ENCODE measurements at places on chromosomes 11 and 22.

- no peak for DNase-seq
Observed at GRCh38 chr11:78825591-78826020, 250.9 kb upstream of the NARS2 start.

DNA sequence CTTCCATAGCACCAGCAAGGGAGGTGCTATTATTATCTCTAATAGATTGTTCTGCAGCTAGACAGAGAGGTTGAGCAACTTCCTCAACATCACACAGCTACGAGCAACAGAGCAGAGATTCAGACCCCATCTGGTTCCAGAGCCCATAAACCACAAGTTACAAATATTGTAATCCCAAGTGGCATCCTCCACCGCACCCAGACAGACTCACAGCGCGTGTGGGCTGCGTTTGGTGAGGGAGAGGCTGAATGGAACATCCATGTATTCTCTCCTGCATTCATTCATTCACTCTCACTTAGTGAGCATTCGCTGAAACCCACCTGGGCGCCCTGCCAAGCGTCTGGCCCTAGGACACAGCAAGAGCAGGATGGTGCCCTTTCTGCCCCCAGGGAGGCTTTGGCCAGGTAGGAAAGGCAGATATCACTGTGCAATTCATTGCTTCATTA is 33.5 kb downstream of the LIF start:
- DNase-seq, result no peak

DNA sequence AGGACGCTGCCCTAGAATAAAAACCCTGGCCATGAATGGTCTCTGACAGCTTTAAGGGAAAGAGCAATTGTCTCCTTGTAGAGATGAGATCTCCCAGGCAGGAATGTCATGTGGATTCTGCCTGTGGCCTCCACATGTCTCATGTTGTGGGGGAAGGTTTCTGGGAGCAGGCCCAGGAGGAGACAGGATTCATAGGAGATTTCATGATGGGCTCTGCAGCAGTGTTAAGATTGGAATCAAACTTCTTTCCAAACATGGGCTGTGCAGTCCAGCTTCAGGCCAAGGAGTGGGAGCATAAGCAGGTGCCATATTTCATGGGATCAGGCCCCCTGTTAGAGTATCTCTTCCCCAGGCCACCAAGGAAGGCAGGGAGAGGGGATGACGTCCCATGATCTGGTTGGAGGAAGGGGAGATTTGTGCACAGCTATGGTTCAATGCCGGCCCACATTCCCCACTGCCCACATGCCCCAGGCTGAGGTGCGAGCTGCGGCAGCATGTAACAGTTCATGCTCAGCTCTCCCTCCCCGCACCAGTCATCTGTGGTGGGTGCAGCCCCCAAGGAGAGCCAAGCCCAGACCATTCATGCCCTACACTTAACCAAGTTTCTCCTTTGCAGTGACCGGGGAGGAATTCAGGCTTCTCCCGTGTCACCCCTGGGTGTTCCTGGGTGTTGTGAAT is 42.5 kb downstream of the LMO1 start:
- no peak for DNase-seq

DNA sequence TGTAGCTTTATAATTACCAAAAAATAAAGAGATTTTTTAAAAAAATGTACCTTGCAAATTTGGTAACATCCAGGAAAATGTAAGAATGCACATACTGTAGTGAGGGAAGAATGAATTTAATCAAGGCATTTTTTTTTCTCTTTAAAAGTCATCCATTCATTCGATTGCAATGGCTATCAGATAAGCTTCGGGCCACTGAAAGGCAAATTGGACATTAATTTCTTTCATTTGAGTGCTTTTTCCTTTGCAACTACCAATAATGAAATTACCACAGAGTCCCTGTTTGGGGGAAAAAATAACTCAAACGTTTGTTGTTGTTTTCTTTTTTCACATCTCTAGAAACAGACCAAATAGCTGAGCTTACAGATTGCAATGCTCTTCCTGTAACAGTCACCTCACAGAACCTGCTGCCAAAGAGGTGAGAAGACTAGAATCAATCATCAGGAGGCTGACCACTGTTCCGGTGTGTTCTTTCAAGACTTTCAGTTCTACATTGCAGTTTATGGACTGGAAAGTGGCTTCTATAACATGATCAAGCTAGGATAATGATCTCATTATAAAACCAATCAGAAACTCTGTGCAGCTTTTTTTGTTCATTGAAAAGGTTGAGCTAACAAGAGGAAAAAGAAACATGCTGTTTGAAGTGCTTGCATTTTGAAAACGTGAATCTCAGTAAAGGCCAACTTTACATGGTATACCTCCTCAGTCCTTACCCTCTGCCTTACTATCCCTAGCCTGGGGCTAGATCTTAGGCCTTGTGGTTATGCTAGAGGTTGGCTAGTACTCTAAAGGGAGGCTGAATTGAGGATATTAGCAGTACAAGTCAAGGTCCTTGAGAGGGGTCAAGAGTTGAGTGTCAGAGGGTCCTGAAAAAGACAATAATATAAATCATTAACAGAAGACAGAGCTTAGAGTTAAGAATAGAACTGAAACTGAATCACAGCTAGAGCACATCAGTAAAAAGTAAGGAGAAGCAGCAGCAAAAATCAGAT is 1276.1 kb downstream of the LRRC4C start:
- DNase-seq, result no peak

DNA sequence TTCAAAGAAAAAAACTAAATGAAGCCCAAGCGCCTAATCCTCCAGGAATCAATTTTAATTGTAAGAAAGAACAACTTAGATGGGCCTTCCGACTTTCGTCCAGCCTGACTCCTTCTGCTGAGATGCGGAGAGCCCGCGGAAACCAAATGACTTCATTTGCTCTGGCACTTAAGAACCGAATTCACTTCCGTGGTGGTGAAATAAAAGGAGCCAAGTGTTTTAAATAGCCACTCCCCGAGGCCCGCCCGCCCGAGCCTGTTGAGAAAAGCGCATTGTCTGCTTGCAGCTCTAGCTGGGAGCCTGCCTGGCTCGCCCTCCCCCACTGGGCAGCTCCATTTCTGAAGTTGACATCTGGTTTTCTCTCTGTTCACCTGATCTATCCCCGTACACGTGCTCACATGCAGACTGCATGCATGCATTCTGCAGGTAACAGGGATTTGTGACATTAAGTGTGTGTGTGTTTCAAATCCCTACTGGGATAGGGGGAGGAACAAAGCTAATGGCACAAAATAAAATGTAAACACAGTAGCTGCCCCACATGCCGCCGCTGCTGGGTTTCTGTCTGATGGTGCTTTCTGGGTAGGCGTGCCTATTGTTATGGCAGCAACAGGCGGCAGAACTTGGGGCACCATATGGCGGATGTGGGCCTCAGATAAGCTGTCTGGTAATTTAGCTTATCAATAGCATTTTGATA is 6.2 kb downstream of the TEAD1 start:
- no peak for DNase-seq

DNA sequence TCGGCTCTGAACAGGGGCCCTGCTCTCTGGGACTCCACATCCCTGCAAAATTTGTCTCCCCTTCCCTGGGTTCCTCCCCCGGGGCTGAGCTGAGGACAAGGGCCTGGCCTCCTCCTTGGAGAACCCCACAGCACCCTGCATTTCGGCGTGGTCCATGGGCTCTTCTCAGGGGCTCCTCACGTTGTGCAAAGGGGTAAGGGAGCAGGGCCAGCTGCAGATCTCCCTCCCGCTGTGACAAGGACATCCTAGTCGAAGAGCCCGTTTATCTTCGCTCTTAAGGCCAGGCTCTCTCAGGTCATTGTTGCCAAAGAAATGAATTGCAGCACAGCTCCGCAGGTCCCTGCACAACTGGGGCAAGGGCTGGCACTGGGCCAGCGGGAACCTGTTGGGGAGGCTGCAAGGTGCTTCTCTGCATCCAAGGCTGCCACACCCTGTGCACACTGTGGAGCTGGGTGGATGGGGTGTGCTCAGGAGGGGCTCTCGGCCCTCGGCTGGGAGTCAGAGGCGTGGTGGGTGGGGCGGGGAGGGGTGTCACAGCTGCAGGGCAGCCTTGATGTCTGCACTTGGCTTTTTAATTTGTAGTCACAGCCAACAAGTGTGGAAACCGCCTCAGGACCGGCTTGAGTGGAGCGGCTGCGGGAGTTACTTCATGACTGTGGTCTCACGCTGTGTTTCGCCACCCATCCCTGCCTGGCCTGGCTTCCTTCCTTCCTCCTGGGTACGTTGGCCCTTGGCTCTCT is 26.6 kb upstream of the SEPTIN5 start:
- DNase-seq, result no peak

DNA sequence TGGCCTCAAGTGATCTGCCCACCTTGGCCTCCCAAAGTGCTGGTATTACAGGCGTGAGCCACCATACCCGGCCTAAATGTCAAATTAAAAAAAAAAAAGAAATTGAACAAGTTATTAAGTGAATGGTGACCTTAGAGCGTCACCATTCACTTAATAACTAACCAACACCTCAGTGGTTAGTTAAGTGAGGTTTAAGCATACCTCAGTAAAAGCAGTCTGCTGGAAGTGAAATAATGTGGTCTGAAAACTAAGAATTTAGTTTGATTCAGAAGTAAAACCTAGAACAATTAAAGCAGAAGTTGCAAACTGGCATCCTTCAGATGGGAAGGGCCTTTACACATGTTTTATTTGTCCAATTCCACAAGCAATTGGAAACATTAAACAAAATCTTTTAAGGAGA is 71.5 kb downstream of the FCHSD2 start:
- DNase-seq, result no peak

GRCh38 chr22:28116219-28116673 is 197.2 kb upstream of the PITPNB start:
- peak; percentile 22 for DNase-seq

DNA sequence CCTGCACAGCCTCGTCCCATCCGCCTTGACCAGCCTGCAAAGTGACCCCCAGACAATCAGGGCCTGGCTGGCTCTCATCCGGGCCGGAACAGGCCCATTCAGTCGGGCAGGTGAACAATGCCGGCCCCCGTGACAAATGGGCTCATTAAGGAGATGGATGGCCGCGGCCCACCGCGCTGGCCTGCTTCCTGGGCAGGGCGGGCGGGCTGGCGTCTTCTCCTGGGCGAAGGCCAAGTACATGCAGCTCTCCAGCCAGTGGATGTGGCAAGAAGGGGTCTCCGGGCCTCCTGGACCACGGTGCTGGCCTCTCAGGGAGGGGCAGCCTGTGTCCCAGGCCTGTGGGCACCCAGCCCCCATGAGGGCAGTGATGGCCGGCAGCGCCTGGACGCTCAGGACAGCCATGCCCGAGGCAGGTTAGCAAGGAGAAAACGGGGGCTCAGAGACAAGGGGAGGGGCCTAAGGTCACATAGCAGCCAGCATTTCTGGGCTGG is 1022.8 kb downstream of the BRD1 start:
- peak; percentile 31 for DNase-seq

- DNase-seq, result no peak
Observed at GRCh38 chr11:27309046-27309445, 54.0 kb downstream of the CCDC34 start.

DNA sequence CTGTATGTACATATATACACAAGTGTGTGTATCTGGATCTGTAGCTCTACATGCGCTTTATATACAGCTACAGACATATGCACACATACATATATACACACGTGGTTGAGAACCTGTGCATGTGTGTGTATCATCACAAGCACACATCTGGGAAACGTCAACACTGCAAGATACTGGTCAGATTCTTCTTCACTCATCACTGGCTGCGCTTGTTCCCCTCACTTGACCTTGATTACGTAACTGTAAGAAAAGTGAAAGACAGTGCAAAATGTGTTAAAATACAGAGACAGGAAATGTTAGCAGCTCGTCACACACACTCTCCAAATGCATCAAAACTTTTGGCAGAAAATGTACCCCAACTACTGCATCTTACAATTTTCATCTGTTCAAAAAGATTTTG is 51.9 kb upstream of the MN1 start:
- DNase-seq, result no peak

- peak; percentile 30 for DNase-seq
Observed at GRCh38 chr11:3095712-3096361, 38.6 kb upstream of the CARS1 start.

DNA sequence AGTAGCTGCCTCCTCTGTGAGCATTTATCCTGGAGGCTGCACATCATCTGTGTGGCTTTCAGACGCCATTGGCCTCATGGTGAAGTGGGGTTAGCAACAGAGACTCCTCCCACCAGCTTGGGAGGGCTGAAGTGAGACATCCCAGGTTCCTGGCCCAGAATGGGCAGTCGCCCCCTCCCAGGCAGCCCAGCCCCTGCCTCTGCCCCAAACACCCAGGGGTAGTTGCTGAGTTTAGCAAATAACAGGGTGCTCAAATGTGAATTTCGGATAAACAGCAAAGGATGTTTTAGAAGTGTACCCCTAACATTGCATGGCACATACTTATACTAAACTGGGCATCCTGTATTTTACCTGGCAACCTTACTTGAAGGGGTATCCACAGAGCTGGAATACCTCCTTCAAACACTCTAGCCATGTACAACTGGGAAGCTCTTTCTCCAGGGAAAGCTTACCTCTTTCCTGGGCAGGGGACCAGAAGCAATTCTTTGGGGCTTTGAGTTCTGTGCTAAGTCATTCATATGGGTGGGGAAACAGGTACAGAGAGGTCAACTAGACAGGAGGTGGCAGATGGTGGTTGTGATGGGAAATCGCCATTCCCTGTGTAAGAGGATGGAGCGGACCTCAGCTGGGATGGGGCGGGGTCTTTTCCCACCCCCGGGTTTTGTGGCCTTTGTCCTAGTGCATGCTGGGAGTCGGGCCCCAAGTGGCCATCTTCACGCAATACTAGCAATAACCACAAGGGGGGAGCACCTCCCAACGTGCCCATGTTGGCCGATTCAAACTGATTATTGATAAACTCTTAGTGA is 19.3 kb downstream of the MTFP1 start:
- peak; percentile 43 for DNase-seq

DNA sequence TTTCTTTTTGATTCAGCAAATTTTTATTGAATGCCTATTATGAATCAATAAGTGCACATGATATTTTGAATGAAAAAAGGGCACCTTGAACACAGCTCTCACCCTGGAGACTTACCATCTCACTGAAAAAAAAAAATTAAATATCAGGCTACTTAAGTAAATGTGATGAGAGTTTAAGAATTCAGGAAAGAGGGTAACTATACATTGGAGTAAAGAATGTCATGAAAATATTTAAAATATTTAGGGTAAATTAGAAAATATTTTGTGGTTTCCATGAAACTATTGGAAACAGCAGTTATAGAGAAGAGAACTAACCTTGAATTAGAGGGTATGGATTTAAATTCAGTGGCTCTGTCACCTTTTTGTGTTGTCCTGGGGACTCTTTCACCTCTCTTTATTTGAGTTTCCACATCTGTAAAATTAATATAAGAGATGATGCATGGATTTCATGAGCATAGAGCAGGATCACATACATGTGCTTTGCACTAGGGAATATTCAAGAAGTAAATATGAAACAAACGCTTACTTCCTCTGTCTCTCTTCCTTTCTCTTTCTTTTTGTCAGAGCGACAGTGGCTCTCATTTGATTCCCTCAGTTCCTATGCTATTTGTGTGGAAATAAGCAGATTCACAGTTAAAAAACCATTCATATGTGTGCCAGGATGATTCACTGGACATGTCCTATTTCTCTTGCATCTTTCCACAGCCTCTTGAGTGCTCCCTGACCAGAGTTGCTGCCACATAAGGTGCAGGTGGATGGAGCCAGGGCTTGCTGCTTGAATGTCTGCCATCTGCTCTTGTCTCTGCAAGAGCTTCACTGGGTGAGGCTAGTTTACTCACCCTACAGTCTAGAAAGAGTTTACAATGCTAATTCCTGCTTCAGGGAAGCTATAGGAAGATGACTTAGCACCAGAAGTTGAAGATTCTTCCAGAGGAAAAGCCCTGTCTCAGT is 533.1 kb downstream of the ETS1 start:
- DNase-seq, result no peak
